Renal cortical epithelial cell (primary cell): ENCODE measurements at places on chromosomes 13 and 19. TPM values are rescaled to one million over a fixed set of nuclear protein-coding genes. Genes with fewer than 3 reads are reported as not detected.
A peak's percentile ranks its signal among the peaks of the same experiment; 100 is the strongest.

DNA sequence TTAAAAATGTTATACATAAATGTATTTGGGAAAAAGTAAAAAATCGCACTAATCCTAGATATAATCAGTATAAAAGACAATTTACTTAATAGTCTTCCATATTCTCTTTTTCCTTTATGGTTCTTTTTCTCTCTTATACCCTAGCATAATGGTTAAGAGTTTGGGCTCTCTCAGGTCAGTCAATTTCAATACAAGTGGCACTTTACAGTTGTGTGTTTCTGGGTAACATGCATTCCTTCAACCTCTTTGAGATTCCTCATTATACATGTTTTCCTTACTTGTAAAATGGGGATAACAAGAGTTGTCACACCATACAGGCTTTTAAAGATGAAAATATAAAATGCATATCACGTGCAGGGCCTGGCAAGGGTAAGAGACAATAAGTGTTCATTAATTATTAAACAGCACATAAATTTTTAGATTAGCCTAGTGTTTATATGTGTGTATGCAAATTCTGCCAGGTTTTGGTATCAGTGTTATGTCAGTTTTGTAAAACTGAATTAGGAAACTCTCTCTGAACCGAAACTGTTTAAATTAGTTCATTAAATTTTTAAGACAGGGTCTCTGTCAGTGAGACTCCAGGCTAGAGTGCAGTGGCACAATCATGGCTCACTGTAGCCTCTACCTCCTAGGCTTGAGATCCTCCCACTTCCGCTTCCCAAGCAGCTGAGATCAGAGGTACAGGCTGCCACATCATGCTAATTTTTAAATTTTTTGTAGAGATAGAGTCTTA, 49.8 kb downstream of the ELF1 start:
- DNase-seq: no peak

The FSD1 gene
- total RNA-seq: 1.0 and 5.6 TPM in 2 replicates

- DNase-seq: no peak
These were observed 12.0 kb downstream of the TFDP1 start for GRCh38 chr13:113596321-113597200.

The ZNF724 gene
- total RNA-seq: 5.8 and 9.0 TPM in 2 replicates

GRCh38 chr13:27772651-27773425, 19.4 kb upstream of the GSX1 start:
- DNase-seq: no peak

The HSD11B1L gene
- total RNA-seq: 9.4 and 22.2 TPM in 2 replicates

GRCh38 chr19:12792853-12793289, 1.6 kb downstream of the JUNB start:
- DNase-seq: no peak

GRCh38 chr19:531009-531752, 379 bp upstream of the CDC34 start:
- peak; percentile 22 for DNase-seq

GRCh38 chr13:36915106-36915505, 4.9 kb downstream of the SMAD9 start:
- DNase-seq: no peak

DNA sequence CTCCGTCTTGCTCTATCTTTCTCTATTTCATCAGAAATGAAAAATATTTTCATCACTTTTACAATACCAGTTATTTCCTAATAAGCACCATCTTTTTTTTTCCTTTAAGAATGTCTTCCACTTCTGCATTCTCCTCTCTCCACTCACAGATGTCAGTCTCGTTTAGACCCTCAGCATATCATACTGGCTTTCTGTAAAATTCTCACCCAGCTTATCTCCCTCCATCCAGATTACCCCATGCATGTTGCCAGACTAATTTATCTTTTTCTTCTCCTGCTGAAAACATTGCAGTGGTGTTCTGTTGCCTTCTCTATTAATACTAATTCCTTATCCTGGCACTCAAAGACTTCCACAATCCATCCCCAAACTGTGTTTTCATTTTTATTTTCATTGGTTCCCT, 513.8 kb upstream of the KLF12 start:
- DNase-seq: no peak

The NOTCH3 gene
- total RNA-seq: 2.6 and 6.1 TPM in 2 replicates

The FFAR3 gene
- not detected in 2 replicates for total RNA-seq

DNA sequence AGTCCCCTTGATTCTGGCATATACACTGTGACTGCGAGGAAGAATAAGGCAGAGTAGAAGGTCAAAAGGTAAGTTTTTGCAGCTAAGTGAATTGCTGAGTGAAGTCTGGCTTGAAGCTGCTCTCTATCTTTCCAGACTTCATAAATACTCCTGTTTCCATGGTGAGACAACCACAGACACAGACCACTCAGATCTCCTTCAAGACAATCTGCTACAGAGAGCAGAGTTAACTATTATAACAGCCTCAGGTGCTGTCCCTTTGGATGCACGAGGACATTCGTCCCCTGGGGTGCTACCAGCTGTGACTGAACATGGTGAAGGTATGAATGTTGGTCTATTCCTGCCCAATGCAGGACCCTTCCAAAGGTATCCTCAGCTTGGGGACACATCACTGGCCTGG, 104.0 kb downstream of the MYCBP2 start:
- no peak for DNase-seq

DNA sequence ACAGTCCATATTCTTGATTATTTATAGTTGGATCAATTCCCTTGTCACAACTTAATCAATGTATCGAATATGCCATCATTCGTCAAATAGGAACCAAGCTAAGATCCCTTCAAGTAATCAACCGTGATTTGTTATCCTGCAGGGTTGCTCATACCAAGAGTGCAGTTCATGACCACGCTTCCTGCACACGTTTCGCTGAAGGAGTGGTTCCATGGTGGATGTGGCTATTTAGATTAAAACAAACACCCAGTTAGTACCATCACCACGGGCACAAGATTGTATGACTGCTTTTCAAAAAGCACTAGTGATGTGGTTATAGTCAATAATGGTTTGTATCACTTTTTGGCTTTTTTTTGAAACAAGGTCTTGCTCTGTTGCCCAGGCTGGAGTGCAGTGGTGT, 41.1 kb upstream of the CCNE1 start:
- no peak for DNase-seq

The IRGC gene
- total RNA-seq: not detected in 2 replicates

DNA sequence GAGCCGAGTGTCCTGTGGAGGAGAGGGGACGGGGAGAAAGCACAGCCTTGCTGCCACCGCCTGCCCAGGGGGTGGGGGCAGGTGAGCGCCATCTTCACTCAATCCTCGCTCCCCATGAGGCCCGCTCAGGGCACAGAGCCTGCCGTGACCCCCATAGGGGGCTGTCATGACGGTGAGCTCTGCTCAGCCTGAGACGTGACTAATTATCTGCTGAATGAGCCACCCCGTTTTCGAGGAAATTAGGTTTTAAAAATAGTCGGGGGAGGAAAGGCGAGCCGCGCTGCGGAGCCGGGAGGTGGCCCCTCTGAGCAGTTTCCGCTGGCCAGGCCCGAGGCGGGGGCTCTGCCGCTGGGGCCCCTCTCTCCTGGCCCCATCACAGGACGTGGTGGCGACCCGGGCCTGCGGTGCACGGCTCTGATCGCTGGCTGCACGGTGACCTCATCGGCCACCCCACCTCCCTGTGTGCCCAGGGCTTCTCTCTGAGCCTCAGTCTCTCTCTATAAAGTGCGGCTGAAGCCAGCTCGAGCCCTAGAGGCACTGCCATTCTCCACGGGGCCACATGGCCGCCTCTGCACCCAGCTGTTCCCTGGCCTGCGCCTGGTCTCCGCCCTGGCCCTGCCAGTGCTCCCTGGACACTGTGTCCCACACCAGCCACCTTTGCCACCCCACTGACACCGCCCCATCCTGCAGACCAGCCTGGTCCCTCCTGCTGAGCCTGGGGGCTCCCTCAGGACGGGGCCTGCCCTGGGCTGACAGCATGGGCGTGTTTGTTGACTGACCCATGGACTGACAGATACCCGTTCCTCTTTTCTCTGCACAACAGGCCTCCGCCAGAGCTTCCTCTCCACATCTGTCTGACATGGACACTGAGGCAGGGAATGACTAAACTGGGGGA, 28.3 kb downstream of the PIP5K1C start:
- DNase-seq: no peak

The TMPRSS9 gene
- total RNA-seq: 0.05 TPM in 1 of 2 replicates, not detected in the other

GRCh38 chr19:4977299-4978174, 8.6 kb downstream of the KDM4B start:
- DNase-seq: peak; percentile 25

- DNase-seq: peak; percentile 70
These were observed 107.5 kb downstream of the KLF12 start for GRCh38 chr13:74026753-74027152.

The C1QTNF9B gene
- total RNA-seq: not detected in 2 replicates

- peak; percentile 35 for DNase-seq
These were observed 10.4 kb downstream of the DEDD2 start for GRCh38 chr19:42206871-42207755.

The BEST2 gene
- not detected in 2 replicates for total RNA-seq

DNA sequence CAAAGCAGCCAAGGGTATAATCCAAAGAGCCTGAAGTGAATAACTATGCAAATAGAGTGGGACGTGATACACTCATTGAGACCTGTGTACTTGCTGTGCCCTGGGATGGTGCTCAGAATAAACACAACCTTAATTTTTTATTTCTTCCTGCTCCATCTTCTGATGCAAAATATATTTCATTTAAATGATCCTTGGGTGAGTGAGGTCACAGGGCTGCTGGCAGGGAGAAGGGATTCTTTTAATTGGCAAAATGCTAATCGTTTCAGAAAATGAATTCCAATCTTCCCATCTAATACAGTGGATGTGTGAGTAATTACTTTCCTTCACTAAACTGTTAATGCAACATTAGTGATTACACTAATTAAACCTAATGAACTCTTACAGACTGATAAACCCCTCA, 63.5 kb downstream of the SIAH3 start:
- DNase-seq: peak; percentile 39

GRCh38 chr19:44943801-44944249, 1.8 kb downstream of the APOC4 start:
- DNase-seq: no peak

The FFAR2 gene
- not detected in 2 replicates for total RNA-seq

The ATP4A gene
- not detected in 2 replicates for total RNA-seq

The ADGRE1 gene
- total RNA-seq: not detected in 2 replicates

The TEAD2 gene
- total RNA-seq: 28.0 and 34.2 TPM in 2 replicates

The AP1M2 gene
- 2.0 and 70.5 TPM in 2 replicates for total RNA-seq

The CFD gene
- total RNA-seq: 2.1 and 3.1 TPM in 2 replicates

- no peak for DNase-seq
These were observed 101.1 kb downstream of the ZAR1L start for GRCh38 chr13:32214071-32214470.

- no peak for DNase-seq
These were observed 24.0 kb upstream of the KATNAL1 start for GRCh38 chr13:30331331-30331771.

DNA sequence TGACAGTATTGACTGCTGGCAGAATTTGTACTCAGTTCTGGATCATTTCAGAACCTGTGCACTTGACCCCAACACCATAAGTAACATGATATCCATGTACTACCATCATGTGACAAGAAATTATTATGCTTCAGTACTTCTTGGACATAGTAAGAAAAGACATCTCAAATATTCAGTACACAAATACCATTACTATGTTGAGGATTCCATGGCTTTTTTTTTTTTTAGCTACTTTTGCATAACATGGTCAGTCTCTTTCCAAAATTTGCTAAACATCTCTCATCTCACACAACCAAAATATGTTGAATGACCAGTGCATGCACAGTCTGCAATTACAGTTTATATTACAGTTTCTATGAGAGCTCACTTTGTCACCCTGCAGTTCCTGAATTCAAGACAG, 85.3 kb downstream of the FLT1 start:
- DNase-seq: no peak

DNA sequence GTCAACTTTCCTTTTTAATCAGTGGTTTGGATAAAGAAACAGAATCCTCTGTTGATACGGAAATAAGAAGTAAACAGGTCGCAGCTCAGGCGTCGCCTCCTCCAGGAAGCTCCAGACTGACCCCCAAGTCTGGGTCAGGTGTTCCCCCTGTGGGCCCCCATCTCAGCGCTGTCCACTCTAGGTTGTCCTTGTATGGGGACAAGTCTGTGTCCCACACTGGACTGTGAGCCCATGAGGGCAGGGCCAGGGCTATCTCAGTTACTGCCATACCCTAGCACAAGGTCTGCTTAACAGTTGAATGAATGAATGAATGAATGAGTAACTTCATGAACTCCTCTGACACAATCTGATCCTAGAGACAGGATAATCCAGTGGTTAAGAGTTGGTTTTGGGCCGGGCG, 7.5 kb downstream of the CLASRP start:
- DNase-seq: no peak

The SERPINE3 gene
- not detected in 2 replicates for total RNA-seq

GRCh38 chr13:76711550-76712182, 174.5 kb downstream of the KCTD12 start:
- peak; percentile 44 for DNase-seq

The OCEL1 gene
- 4.5 TPM in 1 of 2 replicates, not detected in the other for total RNA-seq

GRCh38 chr19:58009666-58010301, 7.2 kb upstream of the ZNF606 start:
- DNase-seq: peak; percentile 54

The PALM3 gene
- total RNA-seq: 0.35 and 0.70 TPM in 2 replicates

DNA sequence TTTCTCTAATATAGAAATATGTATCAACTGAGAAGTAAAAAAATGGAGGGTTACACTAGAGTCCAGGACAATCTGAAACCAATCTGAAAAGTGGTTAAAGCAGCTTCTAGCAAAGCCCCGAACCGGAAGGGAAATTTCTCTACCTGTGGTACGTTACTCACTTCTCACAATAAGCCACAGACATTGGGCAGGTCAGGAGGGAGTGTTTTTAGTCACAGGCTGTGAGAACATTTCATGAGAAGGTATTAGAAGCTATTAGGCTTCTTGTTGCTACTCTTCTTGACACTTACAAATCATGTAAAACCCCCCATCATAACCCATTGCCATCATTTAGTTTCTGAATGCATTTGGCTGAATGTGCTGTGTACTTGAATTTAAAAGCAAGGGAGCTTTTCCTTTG, 120.9 kb downstream of the NUFIP1 start:
- peak; percentile 77 for DNase-seq

The SYCN gene
- not detected in 2 replicates for total RNA-seq

DNA sequence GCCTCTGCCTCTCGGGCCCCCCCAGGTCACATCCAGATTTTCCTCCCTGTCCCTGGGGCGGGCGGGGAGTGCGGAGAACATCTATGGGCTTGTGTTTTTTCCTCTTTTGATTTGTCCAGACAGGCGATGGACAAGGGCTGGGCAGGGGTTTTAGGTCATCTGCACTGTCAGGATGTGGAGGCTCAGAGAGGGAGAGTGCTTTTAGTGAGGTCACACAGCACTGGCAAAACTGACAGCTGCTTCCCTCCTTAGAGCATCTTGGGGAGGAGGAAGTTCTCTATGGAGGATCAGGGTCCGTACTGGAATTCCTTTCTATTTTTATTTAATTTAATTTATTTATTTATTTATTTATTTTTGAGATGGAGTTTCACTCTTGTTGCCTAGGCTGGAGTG, 38.9 kb downstream of the NFIC start:
- no peak for DNase-seq

GRCh38 chr13:107375701-107376340, 807.9 kb upstream of the ARGLU1 start:
- no peak for DNase-seq

DNA sequence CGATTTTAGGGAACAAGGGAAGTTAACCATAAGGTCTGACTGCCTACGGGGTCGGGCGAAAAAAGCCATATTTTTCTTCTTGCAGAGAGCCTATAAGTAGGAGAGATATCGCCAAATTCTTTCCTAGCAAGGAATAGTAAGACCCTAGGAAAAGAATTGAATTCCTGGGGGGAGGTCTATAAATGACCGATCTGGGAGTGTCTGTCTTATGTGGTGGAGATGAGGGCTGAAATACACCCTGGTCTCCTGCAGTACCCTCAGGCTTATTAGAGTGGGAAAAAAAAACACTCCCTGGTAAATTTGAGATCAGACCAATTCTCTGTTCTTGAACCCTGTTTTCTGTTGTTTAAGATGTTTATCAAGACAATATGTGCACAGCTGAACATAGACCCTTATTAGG, 447.5 kb upstream of the ATXN8OS start:
- DNase-seq: no peak

The TNFSF13B gene
- total RNA-seq: 1.3 and 4.7 TPM in 2 replicates

The NKPD1 gene
- 0.10 TPM in 1 of 2 replicates, not detected in the other for total RNA-seq
